Activated naive CD4-positive, alpha-beta T cell treated with anti-CD3 and anti-CD28 coated beads for 36 hours (primary cell): ENCODE measurements at places on chromosomes 4 and X.
A peak's percentile ranks its signal among the peaks of the same experiment; 100 is the strongest.

DNA sequence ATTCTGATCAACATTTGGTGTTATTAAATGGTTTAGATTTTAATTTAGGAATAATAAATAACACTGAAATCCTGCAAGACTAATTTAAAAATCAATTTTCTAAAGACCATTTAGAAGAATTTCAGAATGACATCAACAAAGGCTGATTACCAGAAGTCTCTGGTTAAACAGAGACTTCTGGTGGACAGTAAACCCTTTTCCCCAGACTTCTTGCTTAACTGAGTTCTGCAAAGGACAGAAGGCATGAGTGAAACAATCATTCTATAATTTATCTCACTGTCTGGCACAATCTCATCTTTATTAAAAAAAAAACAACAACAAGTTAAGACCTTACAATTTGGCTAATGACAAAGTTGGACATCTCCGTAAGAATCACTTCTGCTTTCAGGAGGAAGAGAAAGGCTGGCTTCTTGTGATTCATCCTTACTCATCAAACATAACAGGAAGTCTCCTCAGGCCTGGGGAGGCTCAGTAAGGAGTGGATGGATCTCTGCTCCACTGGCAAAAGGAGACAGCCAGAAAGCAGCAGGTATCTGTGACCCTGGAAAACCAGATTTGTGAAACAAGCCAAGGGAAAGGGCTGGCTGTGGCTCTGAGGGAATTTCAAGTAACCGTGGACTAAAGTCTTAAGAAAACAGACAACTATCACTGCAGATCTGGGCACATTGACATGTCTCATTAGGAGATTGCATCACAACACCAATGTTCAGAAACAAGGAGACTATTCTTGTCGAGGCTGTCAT is 908 bp upstream of the TLR6 start:
- peak; percentile 63 for DNase-seq

DNA sequence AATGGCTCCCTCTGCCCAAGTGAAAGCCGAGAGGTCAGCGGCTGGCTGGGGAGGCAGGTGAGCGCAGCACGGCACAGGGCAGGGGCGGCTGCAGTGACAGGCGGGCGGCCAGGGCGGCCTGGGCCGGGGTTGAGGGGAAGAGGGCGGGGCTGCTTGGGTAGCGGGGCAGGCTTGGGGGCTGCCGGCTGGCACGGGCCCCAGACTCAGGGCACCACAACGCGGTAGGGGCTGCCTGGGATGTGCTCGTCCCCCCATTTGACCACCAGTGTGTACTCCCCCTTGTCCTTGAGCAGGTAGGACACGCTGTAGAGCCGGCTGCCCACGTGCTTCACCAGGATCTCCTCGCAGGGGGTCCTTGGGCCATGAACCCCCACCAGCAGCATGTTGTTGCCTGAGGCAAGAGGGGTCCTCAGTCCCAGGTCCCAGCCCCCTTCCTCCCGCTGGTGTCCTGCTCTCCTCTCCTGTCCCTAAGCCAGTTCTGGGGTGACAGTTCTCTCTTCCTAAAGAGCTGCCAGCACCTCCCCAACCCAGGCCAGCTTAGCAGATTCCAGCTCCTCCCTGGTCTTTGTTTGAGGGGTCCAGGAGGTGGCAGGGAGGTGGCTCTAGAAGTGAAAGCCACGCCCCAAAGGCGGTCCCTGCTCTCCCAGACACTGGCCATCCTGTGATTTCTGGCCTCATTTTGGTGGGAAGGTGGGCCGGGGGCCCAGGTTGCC is 25.6 kb downstream of the FLNA start:
- DNase-seq: no peak

- no peak for DNase-seq
These were observed 107.6 kb upstream of the PACRGL start for GRCh38 chr4:20592663-20593062.

GRCh38 chrX:43557792-43558191 is 98.3 kb upstream of the MAOA start:
- DNase-seq: peak; percentile 72

- no peak for DNase-seq
These were observed 327.5 kb downstream of the BMPR1B start for GRCh38 chr4:95085124-95085833.

- no peak for DNase-seq
These were observed 8.8 kb downstream of the PLA2G12A start for GRCh38 chr4:109721033-109721432.

DNA sequence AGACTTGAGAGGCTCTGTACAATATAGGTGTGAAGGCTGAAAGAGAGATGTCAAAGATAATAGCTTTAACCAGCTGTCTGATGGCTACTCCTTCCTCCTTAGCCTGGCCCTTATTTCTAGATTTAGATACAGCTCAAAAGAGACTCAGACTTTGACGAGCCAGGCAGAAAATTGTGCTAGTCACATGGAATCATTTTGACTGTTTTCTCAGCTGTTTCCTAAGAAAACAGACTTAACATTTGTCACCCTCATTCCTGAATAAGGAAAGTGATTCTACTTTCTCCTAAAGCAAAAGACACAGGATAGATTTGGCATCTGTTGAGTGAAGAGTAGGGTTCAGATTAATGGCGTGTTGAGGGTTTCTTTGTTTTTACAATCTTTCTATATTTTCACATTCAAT is 340.7 kb downstream of the DHX15 start:
- no peak for DNase-seq

DNA sequence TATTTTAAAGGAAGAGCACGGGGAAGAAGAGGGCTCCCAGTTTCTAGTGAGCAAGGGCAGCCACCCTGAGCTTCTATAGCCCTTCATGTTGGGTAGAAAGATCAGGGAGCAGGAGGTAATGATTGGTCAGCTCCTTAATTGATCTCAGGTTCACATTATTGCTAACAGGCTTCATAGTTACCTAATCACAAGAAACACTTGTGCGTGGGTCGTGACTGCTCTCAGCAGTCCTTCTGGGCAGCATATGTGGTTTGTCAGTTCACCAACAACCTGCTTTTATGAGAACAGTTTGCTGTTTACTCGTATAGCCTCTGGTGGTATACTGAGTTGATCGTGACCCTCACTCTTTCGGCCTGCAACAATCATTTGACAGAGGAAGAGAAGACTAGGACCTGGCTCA is 4.7 kb upstream of the DOK7 start:
- DNase-seq: no peak

DNA sequence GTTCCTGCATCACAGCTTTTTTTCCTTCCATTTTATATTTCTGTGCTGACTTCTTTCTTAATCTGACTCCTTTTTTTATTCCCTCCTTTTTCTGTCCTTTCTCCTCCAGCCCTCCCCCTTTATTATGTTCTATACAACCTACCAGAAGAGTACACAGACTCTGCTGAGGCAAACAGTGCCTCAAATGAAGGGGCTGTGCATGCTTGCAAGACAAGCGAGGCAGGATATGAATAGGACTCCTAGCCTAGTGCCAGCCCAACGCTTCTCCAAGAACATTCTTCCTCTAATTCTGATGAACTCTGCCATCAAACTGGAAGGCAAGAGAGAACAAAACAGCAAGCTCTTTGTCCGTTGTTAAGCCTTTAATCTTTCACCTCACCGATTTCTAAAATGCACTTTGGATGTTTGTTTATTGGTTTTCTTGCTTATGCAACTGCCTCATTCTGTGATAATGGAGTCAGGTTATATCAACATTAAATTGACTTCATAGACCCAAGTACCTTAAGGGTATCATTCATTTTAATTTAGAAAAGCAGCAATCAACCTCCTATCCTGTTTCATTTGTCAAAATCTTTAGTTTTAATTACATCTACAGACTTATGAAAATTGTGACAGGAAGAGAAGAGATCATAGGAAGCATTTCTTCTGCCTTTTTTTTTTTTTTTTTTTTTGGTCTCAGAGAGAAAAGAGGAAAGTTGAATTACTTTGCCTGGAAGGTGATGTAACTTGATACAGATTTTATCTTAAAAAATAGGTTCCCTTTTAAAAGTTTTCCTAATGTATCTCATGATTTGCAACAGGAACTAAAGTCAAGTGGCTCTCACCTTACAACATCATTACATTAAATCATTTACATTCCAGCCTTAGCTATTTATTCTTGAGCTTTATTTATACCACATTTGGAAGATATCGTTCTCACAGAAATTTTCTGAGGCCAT is 284.7 kb upstream of the FTHL17 start:
- DNase-seq: no peak

- DNase-seq: no peak
These were observed 47.5 kb upstream of the BCOR start for GRCh38 chrX:40145001-40145922.

GRCh38 chrX:29225670-29226069 is 638.4 kb downstream of the IL1RAPL1 start:
- DNase-seq: no peak

GRCh38 chr4:38939165-38939564 is 71.6 kb downstream of the FAM114A1 start:
- no peak for DNase-seq

- peak; percentile 5 for DNase-seq
These were observed 112.7 kb downstream of the DHX15 start for GRCh38 chr4:24471486-24472160.

DNA sequence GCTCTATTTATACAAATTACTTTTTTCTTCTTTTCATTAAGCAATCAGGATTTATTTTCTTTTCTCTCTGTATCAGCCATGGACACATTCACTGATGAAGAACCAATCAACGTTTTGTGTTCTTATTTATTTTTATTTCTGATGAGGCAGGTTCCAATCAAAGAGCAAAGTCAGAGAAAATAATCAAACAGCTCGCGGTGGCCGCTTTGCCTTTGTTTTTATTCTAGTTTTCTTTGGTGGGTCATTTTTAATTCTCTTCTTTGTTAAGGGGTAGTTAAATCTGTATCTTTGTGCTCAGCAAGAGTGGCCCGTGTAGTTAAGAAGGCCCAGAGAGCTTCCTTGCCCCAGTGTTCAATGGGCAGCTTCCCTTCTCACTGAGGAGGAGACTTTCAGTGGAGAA is 71.4 kb downstream of the FBXO8 start:
- DNase-seq: no peak

GRCh38 chr4:113358784-113359183 is 309.3 kb downstream of the ANK2 start:
- DNase-seq: no peak

- no peak for DNase-seq
These were observed 63.7 kb downstream of the SEC24D start for GRCh38 chr4:118772081-118772766.

DNA sequence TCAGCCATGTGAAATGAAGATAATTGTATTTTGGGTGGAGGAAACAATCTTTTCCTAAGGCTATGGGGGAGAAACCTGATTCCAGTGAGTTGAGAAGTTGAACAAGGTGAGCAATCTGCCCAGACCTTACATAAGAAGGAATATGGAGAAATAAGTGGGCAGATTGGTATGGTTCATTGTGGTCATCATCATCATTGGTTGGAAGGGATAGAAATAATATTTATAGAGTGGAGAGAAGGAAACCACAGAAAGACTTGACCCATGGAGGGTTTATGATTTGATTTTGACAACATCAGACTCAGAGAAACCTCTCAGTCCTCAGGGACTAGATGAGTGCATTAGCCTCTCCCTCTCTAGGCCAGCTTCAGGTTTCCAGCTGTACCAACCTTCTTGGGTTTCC is 177.9 kb upstream of the NEIL3 start:
- no peak for DNase-seq

GRCh38 chr4:151199319-151200190 is 77.4 kb upstream of the PRSS48 start:
- DNase-seq: no peak

GRCh38 chr4:23932186-23932585 is 42.3 kb upstream of the PPARGC1A start:
- DNase-seq: no peak

- peak; percentile 9 for DNase-seq
These were observed 17.8 kb downstream of the ZNF185 start for GRCh38 chrX:152915541-152916241.

DNA sequence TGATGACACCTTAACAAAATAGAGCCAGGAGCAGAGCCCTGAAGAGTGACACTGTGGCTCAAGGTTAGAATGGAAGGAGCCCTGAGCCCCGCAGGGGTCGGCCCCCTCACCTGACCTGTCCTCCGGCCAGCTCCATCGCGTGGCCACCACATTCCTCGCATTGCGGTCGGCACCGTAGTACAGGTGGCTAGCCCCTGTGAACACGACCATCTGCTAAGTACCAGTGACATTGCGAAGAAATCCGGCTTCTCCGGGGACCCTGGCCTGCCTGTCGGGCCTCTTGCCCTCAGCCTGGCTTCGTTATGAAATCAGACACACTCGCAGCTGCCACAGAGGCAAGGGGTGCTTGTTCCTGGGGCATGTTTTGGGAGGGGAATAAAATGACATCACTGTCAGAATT is 179.0 kb downstream of the AFAP1 start:
- DNase-seq: no peak
